ENCODE measurements at places on chromosomes 2 and 18.

- DNase-seq: no peak
Measured at GRCh38 chr2:239934571-239935171, 90.5 kb downstream of the NDUFA10 start.

DNA sequence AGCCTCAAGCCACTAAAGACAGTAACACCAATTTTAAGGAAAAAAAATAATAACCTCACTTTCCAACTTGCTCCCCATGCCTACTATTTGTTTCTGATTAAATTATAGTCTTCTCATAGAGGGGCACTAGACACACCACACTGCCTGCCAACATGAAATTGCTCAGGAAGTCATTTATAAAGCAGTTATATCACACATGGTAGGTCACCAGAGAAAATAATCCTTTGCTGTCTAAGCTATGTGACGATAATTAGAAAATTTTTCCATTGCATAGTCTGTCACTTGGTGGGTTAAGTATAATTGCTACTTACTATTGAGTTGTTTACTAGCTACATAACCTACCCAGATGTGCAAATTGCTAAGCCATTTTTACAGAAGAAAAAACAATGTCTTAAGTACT, 85.2 kb downstream of the INO80D start:
- DNase-seq: no peak

- no peak for DNase-seq
Measured at GRCh38 chr2:232103140-232103737, 141.7 kb downstream of the DIS3L2 start.

DNA sequence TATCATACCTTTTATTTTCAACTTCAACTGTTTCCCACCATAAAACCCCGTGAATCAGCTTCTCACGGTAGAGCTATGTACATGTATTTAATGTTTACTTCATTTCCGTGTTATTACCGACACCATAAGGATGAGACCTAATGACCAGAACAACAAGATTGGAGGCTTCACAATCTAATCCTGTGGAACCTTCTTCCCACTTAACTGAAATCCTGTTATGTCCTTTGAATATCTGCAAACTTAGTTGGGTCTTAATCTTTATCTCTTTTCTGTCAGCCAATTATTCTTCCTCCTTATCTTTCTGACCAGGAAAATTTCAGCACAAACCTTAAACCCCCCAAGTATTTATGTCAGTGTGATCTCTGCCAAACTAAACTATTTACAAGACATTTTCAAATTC, 214.4 kb downstream of the TMX3 start:
- DNase-seq: no peak

GRCh38 chr18:76052227-76052595, 442.8 kb downstream of the ZNF516 start:
- DNase-seq: no peak

GRCh38 chr2:100247256-100248043, 74.9 kb downstream of the LONRF2 start:
- DNase-seq: no peak

DNA sequence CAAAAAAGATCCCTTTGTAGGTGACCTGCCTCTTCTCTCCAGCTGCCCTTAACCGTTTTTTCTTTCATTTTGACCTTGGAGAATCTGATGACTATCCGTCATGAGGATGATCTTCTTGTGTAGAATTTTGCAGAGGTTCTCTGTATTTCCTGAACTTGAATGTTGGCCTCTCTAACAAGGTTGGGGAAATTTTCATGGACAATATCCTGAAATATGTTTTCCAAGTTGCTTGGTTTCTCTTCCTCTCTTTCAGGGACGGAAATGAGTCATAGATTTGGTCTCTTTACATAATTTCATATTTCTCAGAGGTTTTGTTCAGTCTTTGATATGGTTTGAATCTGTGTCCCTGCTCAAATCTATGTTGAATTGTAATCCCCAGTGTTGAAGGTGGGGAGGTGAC, 34.0 kb downstream of the ZC3H8 start:
- DNase-seq: no peak

DNA sequence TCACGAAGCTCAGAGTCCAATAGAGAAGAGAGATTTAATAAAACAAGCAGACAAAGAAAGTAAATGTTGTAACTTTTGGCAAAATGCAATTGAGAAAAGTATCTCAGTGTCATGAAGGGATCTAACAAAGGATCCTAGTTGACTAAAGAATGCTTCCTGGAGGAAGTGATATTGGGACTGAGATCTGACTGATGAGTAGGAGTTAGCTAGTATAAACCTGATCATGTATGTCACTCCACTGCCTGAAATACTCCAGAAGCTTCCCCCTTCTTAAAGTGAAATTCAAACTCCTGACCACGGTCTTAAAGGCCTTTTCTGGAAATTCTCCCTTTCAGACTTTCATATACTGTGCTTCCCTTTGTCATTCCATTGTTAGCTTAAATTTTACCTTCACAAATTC, 1102.4 kb upstream of the ZEB2 start:
- no peak for DNase-seq

GRCh38 chr2:225466891-225467604, 67.5 kb downstream of the NYAP2 start:
- DNase-seq: no peak

DNA sequence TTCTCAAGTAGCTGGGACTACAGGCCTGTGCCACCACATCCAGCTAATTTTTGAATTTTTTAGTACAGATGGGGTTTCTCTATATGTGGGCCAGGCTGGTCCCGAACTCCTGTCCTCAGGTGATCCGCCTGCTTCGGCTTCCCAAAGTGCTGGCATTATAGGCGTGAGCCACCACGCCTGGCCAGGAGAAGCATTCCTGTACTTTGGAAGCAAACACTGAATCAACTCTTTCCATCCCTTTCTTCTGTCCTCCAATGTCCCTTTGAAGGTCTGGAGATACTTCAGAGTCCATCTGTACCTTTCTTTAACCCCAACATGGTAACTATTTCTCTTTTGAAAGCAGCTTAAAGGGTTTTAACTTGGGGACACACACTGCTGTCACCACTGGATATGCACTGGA, 23.6 kb upstream of the MAP4K4 start:
- DNase-seq: no peak

DNA sequence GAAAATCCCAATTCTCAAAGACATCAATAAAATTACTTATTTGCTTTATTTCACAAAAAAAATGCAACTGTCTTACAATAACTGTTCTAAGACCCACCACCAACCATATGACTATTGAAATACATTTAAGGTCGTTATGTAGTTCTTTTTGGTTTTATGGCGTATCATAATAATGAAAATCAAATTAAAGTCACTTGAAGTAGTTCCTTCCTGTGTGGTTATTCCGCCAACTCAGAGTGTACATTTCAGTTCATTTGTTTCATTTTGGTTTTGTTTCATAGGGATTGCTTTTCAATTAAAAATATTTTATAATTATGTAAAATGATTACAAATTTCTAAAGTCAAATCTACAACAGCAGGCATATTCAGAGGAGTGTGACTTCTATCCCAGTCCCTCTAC, 45.9 kb upstream of the AAK1 start:
- no peak for DNase-seq

DNA sequence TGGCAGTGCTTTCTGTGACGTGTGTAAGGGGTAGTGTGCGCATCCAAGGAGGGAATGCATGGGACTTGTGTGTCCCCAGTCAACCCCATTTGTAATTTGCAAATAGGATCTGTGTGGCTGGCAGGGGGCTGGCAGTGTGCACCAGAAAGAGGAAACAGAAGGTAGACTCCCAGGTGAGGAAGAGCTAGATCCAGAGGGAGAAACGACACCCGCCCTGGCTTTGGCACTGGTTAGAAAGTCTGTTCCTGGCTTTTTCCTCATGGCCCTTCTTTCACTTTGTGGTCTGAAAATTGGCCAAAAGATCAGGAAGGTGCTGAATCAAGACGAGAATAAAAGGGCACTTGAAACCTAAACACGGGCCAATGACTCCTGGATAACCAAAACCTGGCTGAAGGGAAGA, 33.3 kb downstream of the PRKCE start:
- no peak for DNase-seq

- no peak for DNase-seq
Measured at GRCh38 chr2:184945326-184945725, 347.0 kb downstream of the ZNF804A start.

GRCh38 chr2:239882331-239882732, 142.8 kb downstream of the NDUFA10 start:
- DNase-seq: peak; percentile 43

GRCh38 chr2:10336283-10336682, 33.6 kb downstream of the HPCAL1 start:
- no peak for DNase-seq

DNA sequence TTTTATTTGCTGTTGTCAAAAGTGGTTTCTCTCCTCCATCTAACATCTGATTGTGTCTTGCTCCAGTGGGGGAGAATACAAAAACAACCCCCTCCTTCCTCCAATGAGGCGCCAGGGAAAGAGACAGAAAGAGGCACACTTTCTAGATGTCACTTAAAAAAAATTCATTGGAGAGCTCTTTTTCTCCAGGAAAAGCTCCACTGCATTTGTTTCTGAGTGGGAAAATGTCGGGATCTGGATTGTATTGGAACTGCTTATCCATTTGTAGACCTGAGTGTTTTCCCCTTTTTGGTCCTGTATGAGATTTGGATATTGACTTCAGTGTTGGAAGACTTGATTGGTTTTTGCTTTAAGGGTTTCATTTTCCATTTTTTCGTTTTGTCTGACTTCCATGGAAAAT, 995 bp downstream of the MBD5 start:
- no peak for DNase-seq

DNA sequence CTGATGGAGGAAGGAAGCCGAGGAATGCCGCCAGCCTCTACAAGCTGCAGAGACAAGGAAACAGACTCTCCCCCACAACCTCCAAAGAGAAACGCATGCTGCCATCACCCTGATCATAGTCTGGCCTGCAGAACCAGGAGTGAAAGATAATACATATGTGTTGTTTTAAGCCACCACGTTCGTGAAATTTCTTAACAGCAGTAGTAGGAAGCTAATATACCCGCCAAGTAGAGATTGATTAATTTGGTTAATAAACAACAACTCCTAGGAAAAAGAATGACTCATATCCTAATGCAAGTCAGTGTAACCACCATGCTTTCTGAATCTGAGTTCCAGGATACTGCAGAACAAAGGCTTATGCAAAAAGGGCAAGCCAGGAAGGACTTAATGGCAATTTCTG, 36.6 kb downstream of the LONRF2 start:
- DNase-seq: no peak

DNA sequence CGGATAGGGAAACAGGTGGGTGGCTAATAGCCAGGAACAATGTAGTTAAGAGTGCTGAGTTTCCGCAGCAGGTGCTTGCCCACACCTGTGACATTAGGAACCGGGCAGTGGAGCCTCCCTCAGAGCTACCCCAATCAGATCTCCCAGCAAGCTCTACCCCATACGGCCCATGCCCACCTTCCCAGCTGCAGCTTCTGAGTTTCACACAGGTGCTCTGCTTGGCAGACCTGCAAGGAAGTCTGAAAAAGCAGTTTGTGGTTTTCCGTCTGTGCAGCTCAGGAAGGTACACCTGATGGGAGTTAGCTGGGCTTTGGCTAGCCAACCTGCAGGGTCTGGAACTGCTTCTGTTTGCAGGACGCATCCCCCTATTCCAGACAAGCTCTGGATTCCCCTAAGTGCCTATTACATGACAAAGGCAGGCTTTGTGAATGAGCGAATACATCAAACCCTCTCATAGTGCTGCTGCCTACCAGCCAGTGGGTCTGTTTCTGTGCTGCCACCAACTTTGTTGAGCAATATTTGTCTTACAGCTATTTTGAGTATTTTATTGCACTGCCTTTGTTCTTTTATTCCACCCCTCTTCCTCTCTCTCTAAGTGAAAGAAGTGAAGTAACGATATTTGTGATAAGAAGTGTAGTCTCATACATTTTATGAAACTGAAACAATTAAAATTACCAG, 24.7 kb upstream of the CEP68 start:
- no peak for DNase-seq

GRCh38 chr18:79664525-79665125, 15.0 kb upstream of the CTDP1 start:
- DNase-seq: no peak

- no peak for DNase-seq
Measured at GRCh38 chr2:160295519-160296207, 95.6 kb upstream of the ITGB6 start.

DNA sequence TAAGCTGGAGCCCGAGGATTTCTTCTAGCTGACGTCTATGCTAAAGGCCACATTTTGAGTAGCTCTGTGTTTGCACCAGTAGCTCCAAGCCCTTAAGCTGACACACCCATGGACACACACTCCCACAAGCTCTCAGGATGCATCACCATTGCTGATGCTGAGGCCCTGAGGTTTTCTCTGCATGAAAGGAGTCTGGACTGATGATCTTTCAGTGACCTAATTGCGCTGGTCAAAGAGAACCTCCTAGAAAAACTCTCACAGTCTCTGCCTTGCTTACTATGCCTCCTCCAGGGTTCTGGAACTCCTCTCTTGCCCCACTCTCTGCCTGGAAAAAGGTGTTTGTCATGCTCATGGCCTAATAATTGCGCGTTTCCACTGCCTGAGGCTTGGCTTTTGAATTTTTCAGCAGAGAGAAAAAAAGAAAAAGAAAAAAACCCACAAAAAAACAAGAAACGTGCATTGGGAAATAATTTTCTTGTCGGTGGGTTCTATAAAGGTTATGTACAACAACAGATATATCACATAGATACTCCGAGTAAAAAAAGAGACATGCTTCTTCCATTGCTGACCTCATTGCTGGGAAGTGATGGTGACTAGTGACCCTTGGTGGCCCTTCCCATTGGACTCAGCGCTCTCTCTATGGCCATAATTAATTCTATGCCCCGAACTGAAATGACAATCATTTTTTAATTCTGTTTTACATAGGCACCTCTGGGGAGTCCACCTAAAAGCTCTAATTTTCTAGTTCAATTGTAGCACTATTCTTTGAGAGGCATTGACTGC, 297.0 kb downstream of the TDRD15 start:
- no peak for DNase-seq

- peak; percentile 56 for DNase-seq
Measured at GRCh38 chr2:70086278-70086837, 919 bp upstream of the PCBP1 start.

- DNase-seq: no peak
Measured at GRCh38 chr2:109260886-109261700, 132.1 kb downstream of the SH3RF3 start.

- DNase-seq: no peak
Measured at GRCh38 chr2:99032001-99032400, 96.0 kb upstream of the CRACDL start.

GRCh38 chr2:209734805-209735204, 36.8 kb upstream of the UNC80 start:
- DNase-seq: no peak

- no peak for DNase-seq
Measured at GRCh38 chr2:176364273-176364977, 95.2 kb downstream of the MTX2 start.
